Foreskin keratinocyte (primary cell): ENCODE measurements at places on chromosomes 3 and 15. TPM values are rescaled to one million over a fixed set of nuclear protein-coding genes. Genes with fewer than 3 reads are reported as not detected.

CADM2 gene
- polyA plus RNA-seq, result 0.10 TPM in 1 of 2 replicates, not detected in the other

PLA2G4D gene
- 0.08 and 0.09 TPM in 2 replicates for polyA plus RNA-seq

- DNase-seq, result no peak
Observed at GRCh38 chr3:32281570-32282106, 43.2 kb downstream of the CMTM8 start.

DNA sequence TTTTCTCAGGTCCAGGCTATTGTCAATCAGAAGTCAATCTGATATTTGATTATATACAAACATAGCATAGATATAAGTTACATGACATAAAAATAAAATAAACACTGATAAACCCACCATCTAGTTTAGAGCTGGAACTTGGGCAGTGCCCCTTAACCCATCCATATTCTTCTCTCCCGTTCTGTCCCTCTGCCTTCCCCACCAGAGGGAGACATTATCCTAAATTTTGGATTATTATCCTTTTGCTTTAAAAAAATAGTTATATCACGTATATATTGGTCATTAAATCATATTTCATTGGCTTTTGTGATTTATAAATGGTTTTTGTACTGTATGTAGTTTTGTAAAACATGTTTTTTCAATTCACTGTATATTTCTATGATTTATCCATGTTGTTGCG lies 107.9 kb downstream of the GMPS start:
- DNase-seq, result no peak

DNA sequence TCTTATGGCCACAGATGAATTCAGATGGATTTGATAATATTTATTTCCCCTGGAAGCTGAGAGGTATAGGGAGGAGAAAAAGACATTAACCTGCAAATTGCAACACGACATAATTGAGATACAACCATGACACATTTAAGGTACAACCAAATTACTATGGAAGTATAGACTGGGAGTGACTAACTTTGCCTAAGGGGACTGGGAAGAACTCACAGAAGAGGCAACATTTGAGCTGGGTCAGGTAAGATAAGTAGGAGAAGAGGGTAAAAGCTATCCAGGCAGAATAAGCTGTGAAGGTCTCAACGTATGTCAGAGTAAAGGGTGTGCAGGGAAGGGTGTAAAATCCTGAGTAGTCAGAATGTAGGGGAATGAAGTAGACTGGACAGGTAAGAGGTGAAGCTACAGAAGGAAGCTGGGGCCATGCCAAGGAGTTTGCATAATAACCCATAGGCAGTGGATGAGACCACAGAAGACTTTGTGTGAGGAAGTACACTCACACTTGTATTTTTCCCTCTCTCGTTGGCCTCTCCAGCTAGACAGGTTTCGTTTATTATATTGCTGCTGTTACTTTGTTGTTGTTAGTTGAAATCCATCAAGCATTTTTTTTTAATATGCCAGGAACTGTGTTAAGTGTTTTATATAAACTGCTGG lies 28.0 kb upstream of the PTX3 start:
- DNase-seq, result peak; percentile 78

DNA sequence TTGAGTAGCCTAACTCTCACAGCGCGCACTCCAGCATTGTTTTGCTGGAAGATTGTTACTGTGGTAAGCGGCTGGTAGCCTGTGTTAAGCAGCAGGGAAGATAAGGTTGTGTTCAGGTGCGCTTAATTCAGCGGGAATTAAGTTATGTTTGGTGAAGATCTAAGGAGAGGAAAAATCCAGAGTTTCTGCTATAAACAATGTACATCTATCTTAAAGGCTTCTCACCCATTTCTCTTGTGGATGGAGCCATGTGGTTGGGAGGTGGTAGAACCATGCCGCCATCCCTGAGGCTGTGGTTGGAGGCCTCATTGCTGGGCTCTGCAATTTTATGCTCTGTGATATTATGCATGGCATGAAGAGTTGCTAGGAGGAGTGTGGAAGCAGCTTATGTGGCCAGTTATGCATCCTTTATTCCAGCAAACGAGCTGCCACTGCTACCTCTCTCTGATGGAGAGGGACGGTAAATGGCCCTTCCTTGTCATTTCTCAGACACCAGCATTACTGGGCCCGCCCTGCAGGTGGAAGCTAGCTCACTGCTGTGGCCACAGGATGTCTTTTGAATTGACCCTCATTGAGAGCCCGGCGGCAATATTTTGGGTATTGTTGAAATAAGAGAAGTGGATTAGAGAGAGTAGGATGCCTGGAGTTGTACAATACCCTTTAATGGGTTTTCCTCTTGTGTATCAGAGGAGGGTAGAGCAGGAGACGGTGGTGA lies 1.3 kb downstream of the MINAR1 start:
- no peak for DNase-seq

DNA sequence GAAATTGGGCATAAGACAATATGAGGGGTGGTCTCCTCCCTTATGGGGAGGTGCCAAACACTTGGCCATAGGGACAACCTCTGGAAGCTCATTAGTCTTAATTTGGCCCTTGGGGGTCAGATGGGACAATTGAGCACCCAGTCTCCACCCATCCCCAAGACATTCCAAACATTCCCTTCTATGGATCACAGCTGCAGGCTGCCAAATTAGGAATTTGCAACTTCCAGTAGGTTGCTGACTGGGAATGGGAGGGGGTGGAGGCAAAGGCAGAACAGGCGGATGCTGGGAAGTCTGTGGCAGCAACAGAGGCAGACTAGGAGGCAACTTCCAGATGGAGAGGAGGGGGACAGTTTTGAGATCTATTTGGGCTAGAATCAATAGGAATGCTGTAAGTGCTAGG lies 1.4 kb upstream of the PDHB start:
- DNase-seq, result peak; percentile 63

GRCh38 chr15:49185473-49185872 lies 15.4 kb downstream of the GALK2 start:
- no peak for DNase-seq

DNA sequence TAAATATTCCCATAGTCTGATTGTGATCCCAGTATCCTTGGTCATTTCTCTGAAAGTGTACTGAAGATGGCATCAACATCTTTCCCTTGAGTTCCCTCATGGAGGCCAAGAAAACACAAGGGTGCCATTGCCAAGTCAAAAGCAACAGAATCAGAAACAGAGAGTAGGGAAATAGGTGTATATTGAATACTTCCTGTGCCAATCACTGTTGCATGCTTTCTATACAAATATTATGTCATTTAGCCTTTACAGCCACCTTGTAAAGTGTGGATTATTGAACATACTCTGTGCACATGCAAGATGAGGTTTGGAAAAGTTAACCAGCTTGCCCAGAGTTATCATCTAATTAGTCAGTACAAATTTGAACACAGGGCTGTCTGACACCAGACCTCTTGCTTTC lies 117.9 kb downstream of the MAP2K5 start:
- DNase-seq, result no peak

GRCh38 chr15:61893146-61893545 lies 167.1 kb downstream of the VPS13C start:
- DNase-seq, result no peak

GRCh38 chr15:89628301-89628700 lies 27.0 kb downstream of the KIF7 start:
- DNase-seq, result no peak

- peak; percentile 69 for DNase-seq
Observed at GRCh38 chr3:132062535-132062934, 27.7 kb upstream of the CPNE4 start.

DNA sequence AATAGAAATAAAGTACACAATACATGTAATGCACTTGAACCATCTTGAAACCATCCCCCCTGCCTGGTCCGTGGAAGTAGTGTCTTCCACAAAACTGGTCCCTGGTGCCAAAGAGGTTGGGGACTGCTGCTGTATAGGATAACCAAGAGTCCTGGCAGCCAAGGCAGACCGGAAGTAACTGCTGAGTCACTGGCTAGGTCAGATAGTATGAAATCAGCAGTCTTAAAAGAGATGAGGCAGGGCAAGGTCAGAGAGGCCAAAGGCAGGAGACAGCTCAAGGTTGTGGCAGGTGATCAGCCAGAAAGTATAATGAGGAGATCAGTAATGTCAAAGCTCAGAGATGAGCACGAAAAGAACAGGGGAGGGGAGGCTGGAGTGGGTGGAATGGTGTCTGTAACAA lies 60.2 kb downstream of the MAP3K13 start:
- no peak for DNase-seq

DNA sequence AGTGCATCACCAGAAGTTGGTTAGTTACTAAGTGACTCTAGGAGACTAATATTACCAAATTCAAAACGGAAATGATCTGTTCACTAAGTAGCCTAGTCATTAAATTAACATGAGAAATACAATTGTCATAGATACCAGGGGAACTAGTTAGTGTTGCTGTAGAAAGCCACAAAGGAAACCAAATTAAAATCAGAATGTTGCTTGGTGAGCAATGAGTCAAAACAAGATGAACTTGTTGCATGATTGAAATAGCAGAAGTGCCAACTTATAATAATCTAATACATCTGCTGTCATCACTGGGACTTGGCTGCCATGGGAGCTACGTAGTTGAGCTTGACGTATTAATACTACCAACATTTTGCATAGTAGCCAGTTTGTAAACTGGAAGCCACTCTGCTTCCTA lies 458.1 kb downstream of the DIPK2A start:
- DNase-seq, result peak; percentile 18
